Mucosa of gallbladder (tissue), 1 donor: ENCODE measurements at places on chromosomes 11 and 22.

GRCh38 chr11:125941619-125942611 lies 3.9 kb upstream of the VSIG10L2 start:
- peak; percentile 34 for DNase-seq

GRCh38 chr22:19103880-19104821 lies 18.1 kb downstream of the DGCR2 start:
- DNase-seq: no peak

- DNase-seq: peak; percentile 73
Measured at GRCh38 chr11:130166457-130166784, 6.8 kb downstream of the ST14 start.

DNA sequence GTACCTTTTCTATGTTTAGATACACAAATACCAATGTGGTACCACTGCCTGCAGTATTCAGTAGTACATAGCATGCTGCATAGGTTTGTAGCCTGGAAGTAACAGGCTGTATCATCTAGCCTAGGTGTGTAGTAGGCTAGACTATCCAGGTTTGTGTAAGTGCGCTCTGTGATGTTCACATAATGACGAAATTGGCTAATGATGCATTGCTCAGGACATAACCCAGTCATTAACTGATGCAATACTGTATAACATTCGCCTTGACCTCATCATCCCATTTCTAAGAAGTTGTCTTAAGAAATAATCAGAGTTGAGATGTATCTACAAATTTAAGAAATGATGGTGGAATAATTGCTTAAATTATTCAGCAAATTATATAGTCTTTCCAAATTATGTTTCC lies 116.0 kb upstream of the TIMP3 start:
- DNase-seq: no peak

DNA sequence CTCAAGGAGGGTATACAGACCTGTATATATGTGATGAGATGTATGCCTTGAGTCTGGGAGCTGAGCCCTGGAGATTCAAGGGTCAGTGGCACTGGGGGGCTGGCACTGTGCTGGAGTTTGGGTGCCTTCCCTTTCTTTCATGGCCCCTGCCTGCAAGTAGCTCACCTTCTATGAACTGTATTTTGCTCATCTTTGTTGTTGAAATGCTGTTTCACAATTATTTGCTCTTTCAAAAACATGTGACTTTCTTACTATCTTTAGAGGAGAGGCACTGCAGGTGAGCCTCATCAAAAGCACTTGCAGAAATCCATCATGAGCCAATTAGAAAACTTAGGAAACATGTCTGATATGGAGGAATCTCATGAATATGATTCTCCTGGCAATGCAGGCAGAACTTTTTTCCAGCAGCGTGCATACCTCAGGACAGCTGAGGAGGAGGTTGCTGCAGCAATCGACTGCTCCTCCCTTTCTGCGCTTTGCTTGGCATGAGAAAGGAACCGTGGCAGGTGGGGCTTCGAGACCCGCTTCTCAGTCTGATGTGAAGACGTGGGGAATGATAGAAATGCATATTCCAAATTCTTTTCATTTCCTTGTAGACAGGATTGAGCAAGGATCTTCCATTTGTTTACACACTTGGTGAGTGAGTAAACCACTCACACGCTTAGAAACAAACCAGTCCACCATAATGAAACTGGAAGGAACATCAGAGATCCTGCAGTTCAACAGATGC lies 178.4 kb upstream of the E2F8 start:
- no peak for DNase-seq

- no peak for DNase-seq
Measured at GRCh38 chr22:44338906-44339305, 26.2 kb upstream of the SHISAL1 start.

GRCh38 chr11:15650105-15650938 lies 535.6 kb downstream of the INSC start:
- peak; percentile 95 for DNase-seq

- DNase-seq: no peak
Measured at GRCh38 chr11:47239852-47240251, 8.8 kb downstream of the ACP2 start.

DNA sequence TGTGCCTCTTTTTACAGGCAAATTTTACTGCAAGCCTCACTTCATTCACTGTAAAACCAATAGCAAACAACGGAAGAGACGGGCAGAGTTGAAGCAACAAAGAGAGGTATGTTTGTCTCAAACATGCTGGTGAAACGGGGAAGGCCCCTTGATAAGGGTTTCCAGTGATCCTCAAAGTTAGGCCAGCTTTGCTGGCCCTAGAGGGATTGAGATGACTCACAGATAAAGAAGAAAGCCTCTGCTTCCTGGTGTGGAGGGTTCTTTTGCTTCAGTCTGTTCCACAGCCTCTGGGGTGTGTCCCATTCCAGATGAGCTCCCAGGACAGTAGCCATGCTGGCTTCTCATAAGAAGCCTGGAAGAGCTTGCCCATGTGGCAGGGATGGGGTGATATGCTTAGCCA lies 118.9 kb upstream of the PARVA start:
- no peak for DNase-seq

DNA sequence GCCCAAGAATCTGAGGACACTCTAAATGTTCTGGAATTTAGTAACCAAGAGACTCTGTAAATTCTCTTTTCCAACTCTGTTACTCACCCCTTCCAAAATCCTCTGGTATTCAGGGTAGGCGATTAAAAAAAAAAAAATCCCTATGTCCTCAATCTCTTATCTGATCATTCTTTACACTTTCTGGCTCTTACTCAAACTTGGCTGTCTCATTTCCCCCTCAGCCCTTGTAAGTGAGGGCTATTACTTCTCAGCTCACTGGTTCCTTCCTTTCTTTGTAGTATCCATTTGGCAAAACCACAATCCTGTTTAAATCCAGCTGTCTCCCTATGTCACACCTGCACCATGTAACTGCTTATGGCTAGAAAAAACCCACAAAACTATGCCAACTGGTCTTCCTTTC lies 12.7 kb upstream of the MSANTD2 start:
- no peak for DNase-seq

- DNase-seq: no peak
Measured at GRCh38 chr11:70477609-70478008, 79.3 kb downstream of the CTTN start.

- no peak for DNase-seq
Measured at GRCh38 chr22:30667107-30667493, 575 bp downstream of the DUSP18 start.

DNA sequence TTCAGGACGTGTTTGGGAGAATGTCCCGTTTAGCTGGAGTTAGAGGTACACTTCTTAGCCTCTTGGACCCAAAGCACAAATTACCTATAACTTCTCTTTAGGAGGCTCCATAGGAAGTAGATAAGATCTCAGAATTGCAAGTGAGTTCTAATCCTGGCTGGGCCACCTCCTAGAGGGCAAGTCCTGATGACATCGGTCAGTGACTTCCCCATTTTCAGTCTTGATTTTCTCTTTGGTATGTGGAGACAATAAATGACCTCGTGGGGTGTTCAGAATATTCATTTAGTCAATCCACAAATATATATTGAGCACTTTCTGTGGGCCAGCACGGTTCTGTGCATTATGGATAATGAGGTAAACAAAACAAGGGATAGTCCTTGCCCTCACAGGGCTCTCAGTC lies 208.6 kb downstream of the CWF19L2 start:
- no peak for DNase-seq

GRCh38 chr11:118623269-118623655 lies 15.8 kb downstream of the PHLDB1 start:
- DNase-seq: no peak

- DNase-seq: no peak
Measured at GRCh38 chr22:23376256-23376655, 195.9 kb downstream of the BCR start.

GRCh38 chr11:78223320-78223954 lies 34.7 kb downstream of the USP35 start:
- no peak for DNase-seq

DNA sequence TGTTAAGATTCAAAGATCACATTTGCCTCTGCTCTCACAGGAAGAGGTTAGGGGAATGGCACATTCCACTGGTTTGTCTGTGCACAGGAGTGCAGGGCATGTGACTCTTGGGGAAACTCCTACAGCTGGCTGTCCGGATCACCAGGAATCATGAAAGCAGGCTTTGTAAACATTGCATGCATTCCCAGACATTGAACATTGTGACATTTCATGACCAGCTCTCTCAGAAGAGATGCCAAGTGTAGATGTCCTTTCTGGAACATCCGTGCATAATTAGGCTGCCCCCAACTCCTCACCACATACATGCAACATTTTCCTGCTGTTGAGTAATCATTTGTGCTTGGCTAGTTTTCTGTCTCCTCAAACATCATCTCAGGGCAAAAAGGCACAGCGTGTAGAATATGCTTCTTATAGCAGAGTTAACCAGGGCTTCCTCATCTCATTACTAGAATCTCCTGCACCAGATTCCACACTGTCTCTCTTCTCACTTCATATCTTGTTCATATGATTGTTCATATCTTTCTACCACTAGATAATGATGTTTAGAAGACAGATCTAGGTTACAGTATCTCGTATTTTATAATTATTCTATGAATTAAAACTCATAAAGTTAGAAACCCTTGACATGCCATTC lies 694.7 kb downstream of the NTM start:
- DNase-seq: peak; percentile 58

- DNase-seq: no peak
Measured at GRCh38 chr11:73752216-73752867, 8.5 kb downstream of the RAB6A start.

GRCh38 chr11:130576146-130576545 lies 127.7 kb downstream of the ADAMTS15 start:
- DNase-seq: no peak
